ENCODE measurements at places on chromosomes 4 and X.

DNA sequence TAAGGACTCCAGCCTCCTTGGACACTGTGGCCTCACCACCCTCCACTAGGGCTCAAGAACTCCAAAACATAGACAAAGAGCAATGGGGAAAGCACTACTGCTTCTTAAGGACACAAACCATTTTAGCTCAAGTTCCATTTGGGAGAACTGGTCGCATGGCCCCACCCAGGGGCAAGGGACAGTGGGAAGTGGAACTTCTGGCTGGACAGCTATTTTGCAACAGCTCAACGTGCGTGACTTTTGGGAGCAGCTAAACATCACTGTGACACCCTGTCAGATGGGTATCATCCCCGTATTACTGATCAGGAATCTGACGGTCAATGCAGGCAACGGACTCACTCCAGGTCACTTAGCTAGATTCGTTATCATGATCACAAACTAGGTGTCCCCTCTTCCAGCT lies 9.0 kb upstream of the GLOD5 start:
- DNase-seq = no peak

- no peak for DNase-seq
Measured at GRCh38 chrX:48831136-48831908, 4.1 kb downstream of the PCSK1N start.

GRCh38 chr4:5370286-5370685 lies 319.0 kb downstream of the STK32B start:
- no peak for DNase-seq

DNA sequence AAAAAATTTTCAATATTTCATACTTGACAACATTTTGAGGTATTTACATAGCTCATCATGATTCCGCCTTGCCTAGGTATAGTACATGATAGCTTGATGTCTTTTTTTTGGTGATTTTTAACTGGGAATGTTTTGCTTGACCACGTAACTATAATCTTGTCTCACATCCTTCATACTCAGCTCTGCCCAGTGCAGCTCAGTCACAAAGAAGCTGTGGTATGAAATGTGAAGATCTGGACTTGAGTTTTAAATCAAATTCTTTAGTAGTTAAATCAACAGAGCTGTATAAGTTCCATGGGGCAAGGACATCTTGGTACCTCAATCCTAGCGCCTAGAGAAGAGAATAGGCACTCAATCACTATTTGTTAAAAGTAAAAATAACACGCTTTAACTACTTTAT lies 276.3 kb upstream of the DKK2 start:
- DNase-seq = no peak

GRCh38 chr4:112329672-112330375 lies 32.7 kb downstream of the ALPK1 start:
- DNase-seq = no peak

DNA sequence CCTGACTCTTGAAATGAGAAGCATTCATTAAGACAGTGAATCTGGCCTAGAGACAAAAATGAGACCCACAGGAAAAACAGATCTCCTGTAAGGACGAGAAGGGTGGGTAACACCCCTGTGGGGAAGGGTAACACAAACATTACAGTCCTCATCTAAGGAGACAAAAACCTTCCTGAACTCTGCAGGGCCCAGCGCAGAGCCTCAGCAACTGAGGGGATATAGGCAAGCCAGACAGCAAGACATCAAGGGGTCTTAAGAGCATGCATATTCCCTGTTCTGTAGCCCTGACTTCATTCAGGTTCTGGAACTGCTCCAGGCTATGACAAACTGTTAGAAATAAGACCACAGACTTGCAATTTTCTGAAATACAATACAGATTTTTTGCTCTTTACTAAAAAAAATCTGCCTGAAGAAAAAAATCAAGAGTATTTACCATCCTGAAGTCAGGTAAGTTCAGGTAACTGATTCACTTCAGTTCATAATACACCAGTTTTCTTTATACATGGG lies 15.5 kb downstream of the COX18 start:
- no peak for DNase-seq

- DNase-seq = no peak
Measured at GRCh38 chr4:77065382-77065781, 10.4 kb downstream of the CCNI start.

DNA sequence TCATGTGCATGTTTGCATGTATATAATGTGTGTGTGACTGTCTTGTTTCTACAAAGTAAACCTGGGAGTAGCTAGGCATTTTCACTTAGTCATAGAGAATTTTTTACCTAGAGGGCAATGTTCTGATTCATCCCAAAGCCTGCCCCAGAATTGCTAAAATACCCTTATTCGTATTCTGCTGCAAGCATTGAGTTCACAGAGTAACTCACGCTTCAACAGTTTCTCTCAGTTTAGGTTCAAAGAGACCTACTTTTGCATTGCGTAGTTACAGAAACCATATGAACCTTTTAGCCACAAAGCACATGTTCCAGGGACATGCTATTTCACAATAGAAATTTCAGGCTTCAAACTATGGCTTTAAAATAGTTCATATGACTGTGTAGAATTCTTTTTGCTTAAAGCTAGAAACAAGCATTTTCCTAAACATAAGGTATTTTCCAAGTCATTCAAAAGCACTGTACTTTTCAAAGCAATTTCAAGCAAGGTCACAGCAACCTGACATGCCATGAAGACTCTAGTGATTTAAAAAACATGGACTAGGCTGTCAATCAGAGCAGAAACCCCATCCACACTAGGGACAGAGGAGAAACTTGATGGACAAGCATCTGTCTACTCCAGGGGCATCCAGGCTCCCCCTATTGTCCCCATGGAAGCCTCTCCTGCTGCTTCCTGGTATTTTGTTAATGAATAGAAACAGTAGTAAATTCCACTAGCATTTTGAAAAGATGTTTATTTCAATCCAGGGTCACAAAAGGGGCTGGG lies 81.5 kb upstream of the MAPK10 start:
- DNase-seq = no peak

- no peak for DNase-seq
Measured at GRCh38 chr4:74449571-74450297, 4.8 kb downstream of the AREG start.

GRCh38 chr4:187422655-187423054 lies 572.9 kb upstream of the ZFP42 start:
- no peak for DNase-seq

DNA sequence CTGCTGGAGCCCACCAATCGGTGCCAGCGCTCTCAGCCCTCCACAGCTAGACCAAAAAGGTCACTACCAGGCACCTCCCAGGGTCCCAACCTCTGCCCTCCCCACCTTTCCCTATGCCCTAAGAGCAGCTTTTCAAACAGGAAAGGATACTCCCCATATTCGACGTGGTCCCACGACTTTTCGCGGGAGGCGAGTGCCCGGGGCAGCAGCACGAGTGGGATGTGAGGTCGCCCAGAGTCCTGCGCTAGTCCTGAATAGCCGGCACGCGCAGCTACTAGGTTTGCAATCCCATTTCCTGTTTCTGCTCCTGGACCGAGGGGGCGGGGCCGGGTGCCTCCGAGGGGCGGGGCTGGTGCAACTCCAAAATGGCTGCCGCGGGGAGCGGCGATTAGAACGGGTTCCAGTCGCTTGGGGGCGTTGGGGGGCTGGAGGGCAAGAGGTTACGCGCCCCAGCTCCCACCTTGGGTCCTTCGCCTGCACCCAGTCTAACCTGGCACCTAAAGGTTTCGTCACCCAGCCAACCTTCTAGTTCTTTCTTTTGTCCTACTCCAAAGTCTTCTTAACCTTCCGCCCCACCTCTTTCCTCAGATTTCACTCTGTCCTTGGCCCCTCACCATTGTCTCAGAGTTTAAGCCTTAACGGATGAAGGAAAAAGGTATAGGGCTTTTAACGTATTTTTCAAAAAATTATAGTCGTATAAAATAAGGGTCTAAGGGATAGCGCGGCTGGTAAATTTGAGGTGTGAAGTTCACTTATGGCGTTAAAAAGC lies 85.0 kb upstream of the TENT5D start:
- no peak for DNase-seq

GRCh38 chr4:165343353-165344191 lies 16.1 kb downstream of the MSMO1 start:
- no peak for DNase-seq

DNA sequence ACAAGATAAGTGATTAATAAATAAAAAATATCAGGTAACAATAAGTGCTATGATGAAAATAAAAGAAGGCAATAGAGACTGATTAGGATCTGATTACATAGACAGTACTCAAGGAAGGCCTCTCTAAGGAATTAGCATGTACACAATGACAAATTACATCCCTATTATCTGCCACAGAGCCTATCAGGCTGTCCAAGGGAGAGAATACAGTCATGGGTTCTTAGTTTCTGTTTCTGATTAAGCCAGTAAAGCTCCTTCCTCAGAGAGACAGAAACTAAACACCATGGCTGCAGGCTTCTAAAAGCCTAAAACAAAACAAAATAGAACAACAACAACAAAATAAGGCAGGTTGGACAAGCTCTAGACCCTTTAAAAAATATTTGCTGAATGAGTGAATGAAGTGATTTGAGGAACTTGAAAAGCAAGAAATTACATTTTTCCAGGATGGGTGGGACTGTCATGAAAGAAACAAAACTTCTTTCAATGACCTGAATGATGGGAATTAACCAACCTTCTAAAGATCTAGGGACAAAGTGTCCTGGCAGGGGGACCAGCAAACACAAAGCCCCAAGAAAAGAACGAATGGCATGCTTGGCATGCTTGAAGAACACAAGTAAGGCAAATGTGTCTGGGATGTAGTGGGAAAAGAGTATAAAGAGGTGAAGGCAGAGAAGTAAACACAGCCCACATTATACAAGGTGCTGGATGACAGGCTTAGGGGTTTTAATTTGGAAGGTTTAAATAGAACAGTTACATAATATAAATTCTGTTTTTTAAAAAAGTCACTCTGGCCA lies 44.1 kb downstream of the NAA11 start:
- no peak for DNase-seq

DNA sequence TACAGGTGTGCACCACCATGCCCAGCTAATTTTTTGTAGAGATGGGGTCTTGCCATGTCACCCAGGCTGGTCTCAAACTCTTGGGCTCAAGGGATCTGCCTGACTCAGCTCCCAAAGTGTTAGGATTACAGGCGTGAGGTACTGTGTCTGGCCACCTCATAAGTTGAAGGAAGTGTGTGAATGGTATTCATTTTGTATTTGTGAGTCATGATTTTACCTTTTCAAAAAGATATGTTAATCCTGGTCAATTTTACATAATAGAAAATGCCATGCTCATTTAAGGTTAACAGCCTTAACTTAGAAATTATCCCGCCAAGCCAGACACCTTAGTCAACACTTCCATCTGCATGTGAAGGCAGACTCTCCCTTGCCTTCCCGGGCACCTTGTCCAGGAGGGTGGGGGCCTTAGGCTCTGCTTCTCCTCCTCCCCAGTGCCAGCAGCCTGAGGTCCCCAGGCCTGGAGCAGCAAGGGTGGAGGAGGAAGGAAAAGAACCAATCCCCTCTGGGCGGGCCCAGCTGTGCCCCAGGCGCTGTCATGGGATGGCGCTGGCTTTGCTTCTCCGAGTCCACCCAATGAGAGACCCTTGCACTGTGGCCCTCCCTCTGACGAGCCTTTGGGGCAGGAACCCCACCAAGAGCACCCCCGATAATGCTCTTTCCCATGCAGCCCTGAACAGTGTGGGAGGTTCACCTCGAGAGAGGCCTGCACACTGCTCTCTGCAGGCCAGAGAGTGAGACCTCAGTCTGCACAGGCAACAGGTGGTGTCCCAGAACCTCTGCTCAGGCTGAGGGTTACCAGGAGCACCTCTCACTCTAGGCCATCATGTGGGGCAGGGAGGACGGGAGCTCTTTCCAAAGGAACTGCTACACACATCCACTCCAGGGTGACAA lies 37.3 kb downstream of the RNF212 start:
- DNase-seq = no peak

Measured in NK-92 treated with Interleukin-12 subunit alpha and Interleukin-12 subunit beta, amount 100 ng/mL, for 24 hours (cell line).